AG09309 (cell line): ENCODE measurements at places on chromosomes 2 and 18.

DNA sequence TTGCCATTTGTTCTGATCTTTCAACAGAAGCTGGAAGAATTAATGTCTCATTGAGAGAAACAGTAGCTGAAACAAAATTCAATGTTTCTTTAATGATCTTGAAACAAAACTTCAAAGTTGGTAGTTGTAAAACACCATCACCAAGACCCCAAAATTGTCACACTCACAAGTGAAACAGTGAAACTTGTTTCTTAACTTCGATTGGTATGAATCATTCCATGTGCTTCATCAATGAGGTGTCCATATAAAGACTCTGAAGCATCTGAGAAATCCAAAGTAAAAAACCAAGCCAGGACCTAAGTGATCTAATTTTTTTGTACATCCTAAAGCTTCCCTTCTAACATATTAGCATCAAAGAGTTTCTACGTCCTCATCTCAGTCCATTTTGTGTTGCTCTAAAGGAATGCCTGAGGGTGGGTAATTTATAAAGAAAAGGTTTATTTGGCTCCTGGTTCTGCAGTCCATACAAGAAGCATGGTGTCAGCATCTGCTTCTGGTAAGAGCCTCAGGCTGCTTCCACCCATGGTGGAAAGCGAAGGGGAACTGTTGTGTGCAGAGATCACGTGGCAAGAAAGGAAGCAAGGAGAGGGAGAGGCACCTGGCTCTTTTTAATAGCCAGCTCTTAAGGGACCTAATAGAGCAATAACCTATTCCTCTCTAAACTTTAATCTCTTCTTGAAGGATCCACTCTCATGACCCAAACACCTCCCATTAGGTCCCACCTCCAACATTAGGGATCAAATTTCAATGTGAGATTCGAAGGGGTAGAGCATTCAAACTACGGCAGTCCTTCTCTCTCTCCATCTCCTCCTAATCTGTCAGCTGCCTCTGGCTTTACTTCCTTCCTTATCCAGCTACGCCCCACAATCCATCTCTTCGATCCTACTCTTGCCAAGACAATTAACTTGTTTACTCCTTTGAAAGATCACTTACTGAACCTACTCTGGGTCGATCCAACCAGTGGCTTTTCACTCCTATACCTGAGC is 20.7 kb upstream of the TLK1 start:
- DNase-seq: no peak

DNA sequence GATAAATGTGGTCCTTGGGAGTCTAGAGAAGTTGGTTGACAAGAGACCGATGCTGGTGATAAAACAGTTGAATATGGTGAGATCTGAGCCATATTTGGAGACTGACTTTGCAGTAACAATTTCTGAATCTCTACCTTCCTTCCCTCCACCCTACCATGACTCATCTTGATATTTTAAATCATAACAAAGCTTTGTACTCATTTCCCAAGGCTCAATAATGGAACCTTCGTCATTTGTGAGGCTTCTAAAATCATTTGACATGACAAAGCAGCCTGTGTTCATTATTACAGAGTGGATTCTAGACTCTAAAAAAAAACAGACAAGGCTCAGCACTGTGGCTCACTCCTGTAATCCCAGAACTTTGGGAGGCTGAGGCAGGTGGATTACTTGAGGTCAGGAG is 38.5 kb upstream of the PDCL3 start:
- no peak for DNase-seq

GRCh38 chr18:62877411-62878221 is 162.3 kb downstream of the PHLPP1 start:
- DNase-seq: peak; percentile 28

DNA sequence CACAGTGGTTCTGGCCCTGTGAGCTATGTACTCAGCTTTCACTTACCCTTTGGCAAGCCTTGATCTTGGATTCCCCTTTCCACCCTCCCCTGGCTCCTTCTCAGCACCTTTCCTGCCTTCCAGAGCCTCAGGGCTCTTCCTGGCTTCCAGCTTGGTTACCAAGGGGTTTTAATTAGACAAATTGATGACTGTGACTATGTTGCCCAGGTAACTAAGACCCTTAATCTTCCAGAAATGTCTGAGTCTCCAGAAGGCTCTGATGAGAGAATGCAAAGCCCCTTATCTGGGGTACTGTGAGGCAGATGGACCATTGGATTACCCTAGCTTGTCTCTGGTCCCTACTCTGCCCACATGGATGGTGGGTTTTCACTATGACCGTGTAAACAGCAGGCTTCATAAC is 174.2 kb downstream of the LOXHD1 start:
- no peak for DNase-seq
